8988T (cell line): ENCODE measurements at places on chromosomes 1 and 21.

DNA sequence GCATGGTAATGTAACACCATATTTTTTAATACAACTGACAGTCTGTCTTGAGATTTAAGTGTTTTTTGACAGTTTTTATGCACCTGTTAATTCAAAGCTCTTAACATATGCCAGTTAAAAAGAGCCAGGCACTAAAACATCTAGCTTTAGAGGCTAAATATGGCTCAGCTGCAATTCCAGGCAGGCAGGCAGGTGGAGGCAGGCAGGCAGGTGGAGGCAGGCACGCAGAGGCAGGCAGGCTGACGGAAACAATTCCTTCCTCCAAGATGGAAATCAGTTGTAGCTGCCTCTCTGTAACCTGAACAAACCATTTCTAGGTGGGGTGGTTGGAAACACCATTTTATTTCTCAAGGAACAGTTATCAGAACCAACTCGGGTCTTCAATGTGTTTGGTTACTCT, 51.2 kb downstream of the GORAB start:
- DNase-seq, result no peak

GRCh38 chr1:30881319-30882181, 27.0 kb downstream of the SDC3 start:
- DNase-seq, result no peak

- no peak for DNase-seq
These were observed at the start of gene TFF3 for GRCh38 chr21:42315296-42315891. Gene TFF3, minus strand, starts transcription at chr21:42315409. Its CDS starts 35 bp downstream, at chr21:42315374.

DNA sequence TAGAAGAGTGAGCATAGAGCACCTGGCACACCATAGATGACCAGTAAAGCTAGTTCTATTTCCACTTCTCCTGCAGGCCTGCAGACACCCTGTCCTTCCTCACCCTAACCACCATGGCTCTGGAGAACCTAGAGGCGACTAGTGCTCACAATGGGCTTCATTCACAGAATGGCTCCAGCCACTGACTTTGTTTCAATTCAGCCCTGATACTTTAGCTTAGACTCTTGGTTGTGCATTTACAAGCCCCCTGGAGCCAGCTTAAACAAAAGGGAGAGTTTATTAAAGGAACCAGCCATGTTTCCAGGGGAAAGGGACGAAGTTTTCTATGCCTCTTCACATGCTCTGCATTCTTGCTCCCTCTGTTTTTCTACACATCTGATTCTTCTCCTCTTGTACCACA, 123.7 kb downstream of the NAV1 start:
- no peak for DNase-seq

GRCh38 chr1:218735436-218736032, 390.4 kb downstream of the TGFB2 start:
- DNase-seq, result no peak

GRCh38 chr1:76330991-76331603, 256.6 kb downstream of the ST6GALNAC3 start:
- no peak for DNase-seq

DNA sequence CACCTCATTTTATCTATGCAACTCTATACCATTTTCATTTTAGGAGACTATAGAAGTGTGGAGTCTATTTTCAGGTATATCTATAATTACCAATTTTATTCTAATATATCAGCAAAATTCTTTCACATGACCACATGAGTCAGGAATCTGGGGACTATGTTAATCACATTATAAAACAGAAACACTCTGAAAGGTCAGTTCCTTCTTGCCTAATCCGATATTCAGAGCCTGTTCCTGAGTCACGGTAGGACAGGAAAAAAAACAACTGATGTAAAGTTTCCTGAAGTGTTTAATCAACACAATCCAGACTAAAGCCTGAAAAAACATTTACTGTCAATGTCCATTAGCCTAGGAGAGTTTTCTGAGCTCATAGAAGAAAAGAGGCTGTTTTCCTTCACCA, 1902.3 kb downstream of the NCAM2 start:
- no peak for DNase-seq

- DNase-seq, result no peak
These were observed 8.4 kb downstream of the CD34 start for GRCh38 chr1:207902566-207902965.

DNA sequence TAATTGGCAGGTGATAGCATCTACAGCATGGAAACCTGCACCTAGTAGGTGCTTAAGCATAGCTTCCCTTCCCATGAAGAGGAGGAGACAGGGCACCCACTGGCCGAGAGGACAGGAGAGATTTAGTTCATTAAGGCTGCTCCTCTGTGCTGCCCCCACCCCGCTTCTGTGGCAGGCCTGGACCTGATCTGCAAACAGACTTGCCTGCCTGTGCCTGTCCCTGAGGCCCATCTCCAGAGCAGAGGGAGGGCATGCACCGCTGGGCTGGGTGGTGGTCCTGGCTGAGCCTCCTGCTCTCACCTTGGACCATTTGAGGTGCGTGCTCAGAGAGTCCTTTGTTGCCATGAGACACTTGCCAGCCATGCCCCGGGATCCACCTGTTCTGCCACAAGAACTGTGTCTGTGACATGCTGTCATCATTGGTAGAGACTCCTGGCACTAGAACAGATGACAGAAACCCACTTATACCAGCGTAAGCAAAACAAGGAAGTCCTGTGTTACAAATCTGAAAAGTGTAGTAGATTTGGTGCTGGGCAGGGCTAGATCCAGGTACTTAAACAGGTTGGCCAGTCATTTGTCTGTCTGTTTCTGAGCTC, 55.6 kb downstream of the PTPRF start:
- no peak for DNase-seq

DNA sequence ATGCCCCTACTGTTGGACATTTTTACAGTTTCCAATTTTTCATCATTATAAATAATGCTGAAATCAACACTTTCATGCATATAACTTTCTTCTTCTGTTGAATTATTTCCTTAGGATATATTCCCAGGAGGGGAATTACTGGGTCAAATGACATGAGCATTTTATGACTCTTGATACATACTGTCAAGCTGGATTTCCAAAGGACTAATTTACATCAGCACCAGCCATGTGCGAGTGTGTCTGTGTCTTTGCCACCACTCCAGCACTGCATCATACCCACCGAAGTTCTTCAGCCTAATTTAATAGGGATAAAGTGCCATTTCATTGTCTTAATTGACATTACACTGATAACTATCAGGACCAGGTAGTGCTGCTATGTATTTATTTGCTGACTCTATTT, 146.7 kb downstream of the CSMD2 start:
- no peak for DNase-seq

GRCh38 chr1:220299337-220299736, 27.1 kb upstream of the RAB3GAP2 start:
- DNase-seq, result no peak

- no peak for DNase-seq
These were observed 14.4 kb downstream of the FRRS1 start for GRCh38 chr1:99751877-99752504.

DNA sequence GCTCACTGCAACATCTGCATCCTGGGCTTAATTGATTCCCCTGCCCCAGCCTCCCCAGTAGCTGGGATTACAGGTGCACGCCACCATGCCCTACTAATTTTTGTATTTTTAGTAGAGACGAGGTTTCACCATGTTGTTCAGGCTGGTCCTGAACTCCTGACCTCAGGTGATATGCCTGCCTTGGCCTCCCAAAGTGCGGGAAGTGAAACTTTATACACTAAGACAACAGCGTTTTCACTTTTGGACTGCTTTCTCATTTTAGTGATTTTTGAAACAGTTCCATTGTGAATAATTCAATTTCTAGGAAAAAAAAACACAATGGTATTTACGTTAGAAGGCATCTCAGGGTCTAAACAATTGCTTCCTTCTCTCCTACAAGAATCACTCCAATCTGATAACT, 11.8 kb upstream of the KHDRBS1 start:
- DNase-seq, result no peak

DNA sequence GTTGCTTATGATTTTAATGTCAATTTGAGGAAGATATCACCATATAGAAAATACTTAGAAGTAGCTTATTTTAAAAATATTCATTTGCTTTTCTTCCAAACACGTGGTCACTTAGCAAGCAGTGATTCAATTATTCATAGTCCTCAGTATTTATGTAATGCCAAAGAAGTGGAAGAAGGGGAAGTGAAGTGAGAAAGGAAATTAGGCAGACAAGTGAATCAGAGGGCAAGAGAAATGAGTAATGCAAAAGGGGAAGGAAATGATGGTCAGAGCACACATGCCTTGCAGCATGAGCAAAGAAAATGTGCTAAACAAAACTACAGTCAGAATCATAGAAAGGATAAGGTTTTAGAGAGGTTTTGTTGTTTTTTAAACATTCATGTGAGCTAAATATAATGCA, 31.8 kb downstream of the SDCCAG8 start:
- no peak for DNase-seq

DNA sequence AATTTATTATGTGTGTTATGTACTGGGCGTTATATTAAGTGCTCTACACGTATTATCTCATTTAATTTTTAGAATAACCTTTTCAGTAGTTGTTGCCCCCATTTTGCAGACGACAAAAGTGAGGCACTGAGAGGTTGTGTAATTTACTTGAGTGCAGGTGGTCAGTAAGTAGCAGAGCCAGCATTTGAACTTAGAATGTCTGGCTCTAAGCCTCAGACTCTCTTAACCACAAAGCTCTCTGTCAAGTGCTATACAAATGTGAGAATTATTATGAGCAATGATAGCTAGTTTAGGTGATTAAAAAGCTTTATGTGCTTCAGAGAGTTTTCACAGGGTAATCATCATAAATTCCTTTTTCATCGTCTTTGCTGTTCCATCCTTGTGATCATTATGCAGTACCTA, 96.3 kb upstream of the UBE2U start:
- no peak for DNase-seq

DNA sequence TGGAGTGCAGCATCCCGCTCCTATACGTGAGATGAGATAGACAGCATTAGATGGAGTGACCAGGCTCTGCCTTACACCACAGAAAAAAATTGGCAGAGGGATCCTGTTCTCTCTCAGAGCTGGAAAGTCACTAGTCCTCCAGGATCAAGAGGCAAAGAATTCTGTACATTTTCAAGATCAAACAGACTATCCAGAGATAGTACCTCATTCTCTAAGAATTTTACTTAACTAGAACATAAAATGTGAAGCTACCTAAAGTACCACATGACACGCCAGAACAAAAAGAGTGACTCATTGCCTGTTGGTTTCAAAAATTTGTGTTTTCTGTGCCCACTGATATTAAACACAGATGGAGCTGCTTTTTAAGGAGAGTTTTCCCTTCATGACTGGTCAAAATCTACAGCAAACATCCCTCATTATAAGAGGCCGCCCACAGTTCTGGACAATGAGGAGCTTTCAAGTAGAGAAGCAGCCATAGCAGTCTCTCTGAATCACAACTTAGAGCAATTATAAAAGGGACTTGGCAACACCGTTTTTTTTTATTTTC, 32.3 kb downstream of the CD160 start:
- DNase-seq, result no peak

GRCh38 chr1:6577831-6578525, 1.8 kb upstream of the ZBTB48 start:
- DNase-seq, result no peak

DNA sequence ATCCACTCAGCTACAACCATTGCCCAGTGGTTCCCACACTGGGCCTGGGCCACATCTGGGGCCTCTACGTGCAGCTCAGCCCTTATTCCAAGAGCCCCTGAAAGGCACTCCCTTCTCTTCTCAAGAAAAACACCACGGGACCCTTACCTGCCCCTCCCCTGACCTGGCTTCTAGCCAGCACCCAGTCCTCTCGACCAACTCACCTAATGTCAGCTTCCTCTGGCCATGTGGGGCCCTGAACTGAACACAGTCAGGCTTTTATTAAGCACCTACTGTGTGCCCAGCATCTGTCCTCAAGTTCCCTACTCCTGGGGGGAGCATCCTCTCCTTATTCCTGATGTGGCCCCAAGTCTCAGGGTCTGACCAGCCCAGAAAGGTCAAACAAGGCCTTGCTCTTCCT, 208.4 kb downstream of the MATN1 start:
- no peak for DNase-seq

DNA sequence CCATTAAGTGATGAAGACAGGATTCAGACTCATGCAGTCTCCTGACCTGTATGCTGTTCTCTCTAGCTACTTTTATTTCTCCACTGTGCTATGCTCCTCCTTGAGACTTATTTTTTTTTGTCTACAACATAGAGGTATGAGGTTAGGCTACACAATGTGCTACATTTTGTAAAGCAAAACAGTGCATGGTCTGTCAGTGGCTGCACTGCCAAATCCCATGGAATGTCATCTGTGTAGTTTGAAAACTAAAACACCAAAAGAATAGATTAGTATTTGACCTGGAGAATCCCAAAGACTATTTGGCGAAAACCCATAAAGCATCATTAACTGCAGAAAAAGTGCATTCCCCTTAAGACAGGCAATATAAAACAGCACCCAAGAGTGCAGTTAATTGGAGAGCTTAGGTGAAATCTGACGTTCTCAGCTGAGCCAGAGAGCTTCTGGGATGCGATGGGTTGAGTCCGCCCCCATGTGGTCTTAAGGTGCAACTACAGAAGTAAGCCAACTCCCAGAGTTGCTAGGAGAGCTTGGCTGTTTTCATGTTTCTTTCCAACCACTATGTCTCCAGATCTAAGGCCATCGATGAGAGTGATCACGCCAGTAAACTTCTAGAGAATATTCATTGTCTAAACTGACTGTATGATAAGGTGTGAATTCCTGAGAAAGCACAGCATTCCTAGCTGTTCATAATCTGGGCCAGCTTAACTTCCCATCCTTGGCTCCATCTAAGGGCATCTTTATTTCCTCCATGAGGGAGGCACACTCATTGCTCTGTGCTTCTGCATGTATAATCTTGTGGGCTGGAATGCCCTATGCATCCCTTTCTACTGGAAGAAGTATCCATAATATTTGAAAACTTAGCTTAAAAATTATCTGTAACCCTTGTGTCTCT, 20.7 kb upstream of the CYP2J2 start:
- no peak for DNase-seq

DNA sequence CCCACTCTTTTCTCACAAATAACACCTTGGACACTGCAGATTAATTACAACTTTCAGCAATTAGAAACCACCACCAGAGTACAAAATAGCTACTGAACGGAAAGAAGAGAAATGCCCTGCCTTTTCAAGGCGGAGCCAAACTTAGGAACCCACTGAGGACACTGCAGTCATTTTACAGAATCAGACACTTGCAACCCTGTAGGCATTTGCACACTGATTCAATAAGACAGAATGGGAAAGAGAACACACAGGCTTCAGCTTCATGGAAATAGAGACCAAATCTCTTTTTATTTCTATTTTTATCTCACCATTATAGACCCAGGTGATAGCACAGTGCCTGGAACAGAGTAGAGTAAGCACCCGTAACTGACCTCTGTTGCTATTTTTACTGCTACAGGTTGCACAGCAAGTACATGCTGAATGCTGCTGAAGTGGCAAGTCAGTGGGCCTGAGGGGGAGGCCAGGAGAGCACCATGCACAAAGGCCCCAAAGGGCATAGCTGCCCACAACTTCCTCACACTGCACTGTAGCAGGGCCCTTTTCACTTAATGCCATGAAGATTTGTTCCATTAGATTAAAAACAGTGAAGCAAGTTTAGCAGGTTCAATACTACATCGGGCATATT, 50.7 kb upstream of the EDARADD start:
- no peak for DNase-seq
